ENCODE measurements at places on chromosomes 4 and X. TPM values are rescaled to one million over a fixed set of nuclear protein-coding genes. Genes with fewer than 3 reads are reported as not detected.

DNA sequence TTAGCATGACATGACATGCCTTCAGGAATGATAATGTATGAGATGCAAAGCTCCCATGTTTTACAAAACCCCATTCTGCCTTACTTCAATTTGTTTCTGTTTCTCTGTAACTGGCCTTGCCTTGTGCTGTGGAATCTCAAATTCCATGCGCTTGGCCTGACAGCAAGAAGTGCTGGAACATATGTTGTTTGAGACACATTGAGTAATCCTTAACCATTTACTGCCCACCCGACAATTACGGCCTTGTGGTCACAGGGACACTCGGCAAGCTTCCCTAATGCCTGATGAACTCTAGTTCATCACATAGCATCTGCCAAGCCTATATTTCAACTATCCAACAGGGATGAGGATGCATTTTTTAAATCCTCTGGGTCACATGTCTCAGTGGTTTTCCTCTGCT is 226.4 kb upstream of the CASK start:
- H3K4me1 ChIP-seq: peaks cover 5% of the 10 kb centered on the region
- no peaks in the 10 kb centered on the region for H3K27me3 ChIP-seq
- H3K36me3 ChIP-seq: no peaks in the 10 kb centered on the region
- no peak overlapping the region for H3K27ac ChIP-seq
- no peak for DNase-seq

DNA sequence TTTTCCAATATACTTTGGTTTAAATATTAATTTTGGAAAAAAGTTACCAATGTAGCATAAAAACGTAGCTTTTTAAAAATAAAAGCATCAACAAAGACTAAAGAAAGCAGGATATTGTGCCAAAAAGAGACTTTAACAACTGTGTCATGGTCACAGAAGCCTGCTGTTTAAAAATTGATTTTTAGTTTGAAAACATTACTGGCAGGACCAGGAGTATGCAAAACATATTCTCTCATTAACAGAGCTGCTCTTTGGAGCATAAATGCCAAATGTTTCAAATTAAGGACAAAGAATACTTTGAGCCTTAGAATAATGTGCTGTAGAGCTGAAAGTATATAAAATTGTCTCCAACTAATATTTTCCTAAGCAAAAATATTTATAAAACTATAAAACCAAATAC is 279.0 kb downstream of the ARAP2 start:
- no peaks in the 10 kb centered on the region for H3K36me3 ChIP-seq
- H3K27me3 ChIP-seq: no peaks in the 10 kb centered on the region
- H3K4me1 ChIP-seq: no peaks in the 10 kb centered on the region
- no peak for DNase-seq

DNA sequence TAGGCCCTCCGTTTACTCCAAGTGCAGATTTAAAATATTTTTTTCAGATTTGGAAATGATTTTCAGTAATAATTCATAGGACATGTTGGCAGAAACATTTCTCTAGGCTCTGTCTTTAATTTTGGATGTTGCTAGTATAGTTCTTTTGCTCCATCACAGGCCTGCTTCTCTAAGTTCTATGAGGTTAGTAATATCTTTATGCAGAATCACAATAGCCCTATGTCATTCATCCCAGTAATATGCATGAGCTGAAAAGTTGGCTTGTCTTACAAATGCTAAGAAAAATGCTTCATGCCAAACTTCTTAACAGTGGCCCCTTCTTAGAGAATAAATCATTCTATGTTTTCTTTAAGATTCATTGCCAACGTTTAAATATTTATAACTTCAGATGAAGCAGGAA is 148.3 kb upstream of the TLL1 start:
- no peaks in the 10 kb centered on the region for H3K4me1 ChIP-seq
- H3K4me3 ChIP-seq: no peak overlapping the region
- H3K27ac ChIP-seq: no peak overlapping the region
- DNase-seq: no peak

MSANTD1 gene
- total RNA-seq: 0.64 TPM

DNA sequence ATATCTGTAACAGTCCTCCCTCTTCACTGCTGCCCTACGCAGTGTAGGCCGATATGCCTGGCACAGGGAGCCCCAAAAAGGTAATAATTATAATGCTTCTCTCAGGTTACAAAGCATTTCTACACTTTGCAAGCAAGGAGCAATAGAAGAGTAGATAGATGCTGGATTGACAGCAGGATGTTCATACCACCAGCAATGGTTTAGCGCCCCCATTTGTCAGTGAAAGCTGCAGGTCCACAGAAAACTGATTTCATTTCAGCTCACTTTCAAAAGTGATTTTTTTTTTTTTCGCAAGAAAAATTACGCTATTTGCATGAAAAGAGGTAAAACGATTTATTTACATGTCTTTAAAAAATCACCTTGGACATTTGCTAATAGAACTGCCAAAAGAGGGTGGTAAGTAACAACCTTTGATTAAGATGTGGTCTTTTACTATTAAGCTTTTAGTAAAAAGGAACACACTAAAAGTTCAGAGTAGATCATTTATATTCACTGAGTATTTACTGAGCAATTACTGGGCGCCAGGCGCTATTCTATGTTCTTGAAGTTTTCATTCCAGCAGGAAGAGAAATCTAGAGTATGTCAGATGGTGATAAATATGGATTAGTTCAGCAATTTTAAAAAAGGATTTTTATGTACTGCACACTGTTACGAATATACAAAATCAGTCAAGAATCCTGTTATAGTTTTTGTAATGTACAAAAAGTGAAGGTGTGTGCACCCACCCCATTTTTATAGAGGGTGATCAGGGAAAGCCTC is 34.4 kb downstream of the HPF1 start:
- H3K27ac ChIP-seq: no peak overlapping the region
- DNase-seq: no peak
- peaks cover 16% of the 10 kb centered on the region for H3K36me3 ChIP-seq

- no peak for DNase-seq
- peaks cover 35% of the 10 kb centered on the region for H3K4me1 ChIP-seq
- H3K27ac ChIP-seq: peak overlapping the region; percentile 69
- H3K36me3 ChIP-seq: peaks cover 19% of the 10 kb centered on the region
- peaks cover 40% of the 10 kb centered on the region for H3K27me3 ChIP-seq
Measured at GRCh38 chr4:168877511-168878491, 132.3 kb downstream of the CBR4 start.

MMRN1 gene
- total RNA-seq: not detected

VCX gene
- total RNA-seq: not detected

- H3K27ac ChIP-seq: no peak overlapping the region
- H3K4me3 ChIP-seq: no peak overlapping the region
- peaks cover 16% of the 10 kb centered on the region for H3K36me3 ChIP-seq
- no peak for DNase-seq
- H3K27me3 ChIP-seq: no peaks in the 10 kb centered on the region
- H3K4me1 ChIP-seq: peaks cover 18% of the 10 kb centered on the region
Measured at GRCh38 chrX:123993904-123994635, 32.6 kb downstream of the STAG2 start.

DNA sequence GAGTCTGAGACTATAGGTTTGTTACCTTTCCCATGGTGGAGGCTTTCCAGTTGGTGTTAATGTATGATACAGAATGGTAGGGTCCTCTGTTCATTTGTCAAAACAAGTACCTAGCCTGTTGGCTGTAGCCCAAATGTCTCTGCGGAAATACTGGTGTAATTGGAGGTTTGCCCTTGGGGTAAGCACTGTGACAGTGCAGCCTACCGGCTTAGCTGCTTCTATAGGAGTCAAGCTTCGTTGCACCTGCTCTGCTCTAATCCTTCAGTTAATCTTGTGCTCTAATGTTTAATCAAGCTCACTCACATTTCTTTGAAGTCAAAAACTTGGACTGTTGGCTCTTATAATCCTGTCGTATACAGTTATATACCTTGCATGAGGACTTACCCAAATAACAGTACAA is 203.4 kb downstream of the CCNG2 start:
- no peak overlapping the region for H3K27ac ChIP-seq
- H3K36me3 ChIP-seq: no peaks in the 10 kb centered on the region
- H3K4me1 ChIP-seq: no peaks in the 10 kb centered on the region

SMAD1 gene
- total RNA-seq: 5.8 TPM

SPIN2A gene
- total RNA-seq: 0.84 TPM

RHOXF1 gene
- total RNA-seq: not detected

DNA sequence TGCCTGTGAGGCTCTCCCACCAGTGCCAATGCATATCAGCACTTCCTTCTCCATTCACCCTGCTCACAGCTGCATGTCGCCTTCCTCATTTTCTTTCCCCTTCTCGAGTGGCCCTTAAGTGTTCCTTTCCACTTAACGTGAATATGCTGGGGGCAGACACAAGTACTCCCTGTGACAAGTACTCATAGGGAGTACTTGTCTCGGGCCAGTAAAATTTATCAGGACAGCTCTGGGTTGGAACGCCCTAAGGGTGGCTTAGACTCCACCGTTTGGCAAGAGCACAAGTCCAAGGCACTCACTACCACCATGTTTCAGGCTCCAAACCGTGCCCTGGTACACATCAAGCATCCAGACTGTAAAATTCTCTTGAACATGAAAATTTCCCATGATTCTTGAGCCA is 3.9 kb upstream of the LDOC1 start:
- DNase-seq: no peak
- no peaks in the 10 kb centered on the region for H3K36me3 ChIP-seq
- no peaks in the 10 kb centered on the region for H3K27me3 ChIP-seq
- no peak overlapping the region for H3K4me3 ChIP-seq
- no peaks in the 10 kb centered on the region for H3K4me1 ChIP-seq
- H3K27ac ChIP-seq: no peak overlapping the region

DNA sequence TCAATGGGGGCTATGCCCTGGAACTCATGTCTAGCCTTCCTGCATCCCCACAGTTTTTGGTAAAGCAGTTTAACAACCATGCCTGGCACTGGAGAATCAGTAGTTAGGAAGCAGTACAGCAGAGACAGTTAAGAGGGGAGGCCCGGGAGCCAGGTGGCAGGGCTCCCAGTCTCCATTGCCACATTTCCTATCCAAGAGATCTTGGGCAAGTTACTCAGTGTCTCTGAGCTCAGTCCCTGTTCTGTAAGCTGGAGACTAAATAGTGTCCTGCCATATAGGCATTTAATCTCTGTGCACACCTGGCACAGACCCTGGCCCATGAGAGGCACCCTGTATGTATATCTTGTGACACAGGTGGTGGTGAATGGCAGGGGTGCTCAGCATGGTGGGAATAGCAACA is 156.1 kb upstream of the EOLA2 start:
- H3K4me3 ChIP-seq: no peak overlapping the region
- H3K36me3 ChIP-seq: no peaks in the 10 kb centered on the region
- H3K27me3 ChIP-seq: peaks cover 2% of the 10 kb centered on the region
- DNase-seq: no peak

DNA sequence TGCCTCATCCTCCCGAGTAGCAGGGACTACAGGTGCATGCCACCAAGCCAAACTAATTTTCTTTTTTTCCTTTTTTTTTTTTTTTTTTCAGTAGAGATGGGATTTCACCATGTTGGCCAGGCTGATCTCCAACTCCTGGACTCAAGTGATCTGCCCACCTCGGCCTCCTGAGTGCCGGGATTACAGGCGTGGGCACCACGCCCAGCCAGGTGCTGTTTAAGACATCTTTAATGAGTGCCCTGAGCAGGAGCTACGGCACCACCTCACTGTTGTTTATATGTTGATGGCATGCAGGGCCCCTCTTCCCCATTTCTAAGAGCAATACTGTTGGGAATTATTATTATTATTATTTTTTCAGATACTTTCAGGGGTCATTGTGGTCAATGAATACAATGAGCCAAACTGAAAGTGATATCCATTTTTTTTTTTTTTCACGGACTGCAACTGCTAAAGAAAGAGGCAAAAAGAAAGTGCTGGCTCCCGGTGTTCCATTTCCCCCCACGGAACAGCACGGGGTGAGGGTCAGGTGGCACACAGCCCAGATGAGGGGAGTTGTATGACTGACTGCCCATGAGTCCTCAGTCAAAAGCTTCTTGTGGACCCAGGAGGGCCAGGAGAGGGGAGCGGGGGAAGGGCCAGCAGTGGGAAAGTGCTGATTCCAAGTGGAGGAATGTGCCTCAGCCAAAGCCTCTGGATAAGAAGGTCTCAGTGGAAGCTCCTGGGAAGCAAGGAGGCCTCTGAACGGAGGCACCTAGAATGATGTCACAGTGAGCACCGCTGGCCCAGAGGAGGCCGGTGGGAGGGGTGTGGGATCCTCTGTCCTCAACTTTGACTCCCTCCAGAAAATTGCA is 101.8 kb upstream of the HPF1 start:
- no peak overlapping the region for H3K4me3 ChIP-seq
- DNase-seq: no peak
- H3K36me3 ChIP-seq: no peaks in the 10 kb centered on the region

SPP1 gene
- total RNA-seq: 0.67 TPM

RTL3 gene
- total RNA-seq: not detected

- peaks cover 6% of the 10 kb centered on the region for H3K4me1 ChIP-seq
- H3K27me3 ChIP-seq: no peaks in the 10 kb centered on the region
- H3K27ac ChIP-seq: no peak overlapping the region
Measured at GRCh38 chr4:2401610-2401983, 16.8 kb downstream of the ZFYVE28 start.

DNA sequence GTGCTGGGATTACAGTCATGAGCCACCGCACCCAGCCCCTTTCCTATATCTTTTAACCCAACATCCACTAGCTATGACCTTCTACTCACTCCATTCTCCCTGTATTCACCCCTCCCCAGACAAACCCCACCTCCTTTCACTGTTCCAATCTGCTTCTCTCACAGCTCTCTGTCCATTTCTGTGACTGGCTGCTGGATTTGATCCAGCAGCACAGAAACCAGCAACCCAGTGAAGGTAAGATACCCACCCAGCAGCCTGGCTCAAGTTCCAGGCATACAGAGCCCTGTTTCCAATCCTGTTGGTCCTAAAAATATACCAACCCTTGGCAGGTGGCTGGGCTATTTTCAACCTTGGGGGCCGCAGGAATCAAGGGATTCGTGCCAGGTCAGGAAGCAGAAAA is 56.9 kb upstream of the SMIM10 start:
- H3K27ac ChIP-seq: no peak overlapping the region
- H3K27me3 ChIP-seq: peaks cover 3% of the 10 kb centered on the region
- peaks cover 5% of the 10 kb centered on the region for H3K4me1 ChIP-seq
- H3K36me3 ChIP-seq: no peaks in the 10 kb centered on the region

DNA sequence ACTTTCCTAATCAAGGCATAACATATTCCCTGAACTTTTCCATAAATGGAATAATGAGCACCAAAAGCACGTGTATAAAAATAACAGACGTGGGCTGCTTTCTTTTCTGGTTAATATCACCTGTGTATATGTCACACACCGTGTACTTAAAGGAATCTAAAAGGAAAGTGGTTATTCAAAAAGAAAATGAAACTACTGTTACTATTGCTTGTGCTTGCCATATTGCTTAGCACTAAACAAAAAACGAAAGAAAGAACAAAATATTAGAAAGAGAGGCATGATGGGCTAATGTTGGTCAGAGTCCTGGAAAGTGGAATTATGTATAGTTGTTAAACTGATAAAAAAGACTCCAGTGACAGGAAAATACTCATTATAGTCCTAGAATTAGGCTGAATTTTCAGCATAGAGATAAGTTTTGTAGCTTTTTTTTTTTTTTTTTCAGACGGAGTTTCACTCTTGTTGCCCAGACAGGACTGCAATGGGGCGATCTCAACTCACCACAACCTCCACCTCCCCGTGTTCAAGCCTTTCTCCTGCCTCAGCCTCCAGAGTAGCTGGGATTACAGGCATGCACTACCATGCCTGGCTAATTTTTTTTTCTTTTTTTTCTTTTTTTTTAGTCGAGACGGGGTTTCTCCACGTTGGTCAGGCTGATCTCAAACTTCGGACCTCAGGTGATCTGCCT is 123.2 kb downstream of the PABPC4L start:
- H3K36me3 ChIP-seq: no peaks in the 10 kb centered on the region
- no peaks in the 10 kb centered on the region for H3K27me3 ChIP-seq
- DNase-seq: no peak
- no peaks in the 10 kb centered on the region for H3K4me1 ChIP-seq
